Stimulated activated CD4-positive, alpha-beta T cell treated with anti-CD3 and anti-CD28 coated beads, TNF-alpha, amount 100 ng/mL, for 1 hour (primary cell): ENCODE measurements at places on chromosomes 16 and 17.

DNA sequence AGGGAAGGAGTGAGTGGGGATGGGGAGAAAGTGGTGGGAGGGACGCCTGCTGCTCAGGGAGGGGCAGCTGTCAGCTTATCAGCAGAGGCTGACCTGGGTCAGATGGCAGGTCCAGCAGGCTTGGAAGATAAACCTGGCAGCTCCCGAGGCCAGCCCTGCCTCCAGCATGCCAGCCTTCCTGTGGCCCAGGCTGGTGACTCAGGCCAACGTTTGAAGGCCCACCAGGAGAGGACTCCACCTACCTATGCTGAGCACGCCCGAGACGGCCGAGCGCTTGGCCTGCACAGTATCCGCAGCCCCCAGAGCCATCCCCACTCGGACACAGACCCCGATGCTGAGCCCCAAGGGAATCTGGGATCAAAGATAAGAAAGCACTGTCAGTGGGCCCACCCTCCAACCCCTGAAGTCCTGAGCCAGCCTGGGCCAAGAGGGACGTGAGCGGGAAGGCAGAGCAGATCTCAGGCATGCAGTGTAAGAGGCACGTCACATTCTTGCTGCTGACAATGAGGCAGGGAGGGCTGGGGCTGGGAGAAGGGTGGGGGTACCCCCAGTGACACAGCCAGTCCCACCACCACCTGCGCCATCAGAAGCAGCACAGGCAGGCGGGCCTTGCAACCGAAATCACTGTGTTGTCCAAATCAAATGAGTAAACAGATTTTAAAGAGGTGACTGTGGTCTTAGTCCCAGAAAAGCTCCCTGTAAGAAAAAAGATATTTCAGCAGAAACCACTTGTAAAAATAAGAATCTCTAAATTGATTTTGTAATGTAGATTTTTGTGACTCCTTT, 12.4 kb downstream of the SLC47A2 start:
- DNase-seq = no peak

DNA sequence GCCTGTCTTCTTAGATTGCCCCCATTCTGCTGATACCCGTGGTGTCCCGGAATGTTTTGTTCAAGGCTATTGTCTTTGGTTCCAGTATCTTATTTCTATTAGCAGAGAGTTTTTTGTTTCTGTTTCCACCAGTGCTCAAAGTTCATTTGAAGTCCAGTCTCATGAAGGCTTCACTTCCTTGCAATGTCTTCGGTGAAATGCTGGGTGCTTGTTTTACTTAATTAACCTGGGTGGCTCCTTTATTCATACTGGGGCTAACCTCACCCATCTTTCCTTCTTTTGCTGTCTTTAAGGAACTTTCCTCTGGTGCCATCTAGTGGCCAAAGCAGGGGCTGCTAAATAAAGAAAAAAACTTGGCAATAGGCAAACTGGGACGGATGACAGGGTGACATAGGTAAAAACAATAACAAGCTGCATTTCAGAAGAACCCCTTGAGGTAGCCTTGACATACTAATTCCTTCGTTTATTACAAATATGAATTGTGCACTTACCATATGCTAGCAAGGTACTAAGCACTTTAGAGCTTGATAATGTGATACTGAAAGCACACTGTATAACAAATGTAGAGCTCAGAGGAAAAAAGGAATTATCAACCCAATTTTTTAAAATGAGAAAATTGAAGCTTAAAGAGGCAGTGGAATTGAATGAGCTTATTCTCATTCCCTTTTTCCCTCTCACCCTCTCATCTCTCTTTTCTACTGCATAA, 2.8 kb upstream of the SMIM36 start:
- peak; percentile 35 for DNase-seq

GRCh38 chr16:58853854-58854791, 120.0 kb upstream of the GOT2 start:
- no peak for DNase-seq

DNA sequence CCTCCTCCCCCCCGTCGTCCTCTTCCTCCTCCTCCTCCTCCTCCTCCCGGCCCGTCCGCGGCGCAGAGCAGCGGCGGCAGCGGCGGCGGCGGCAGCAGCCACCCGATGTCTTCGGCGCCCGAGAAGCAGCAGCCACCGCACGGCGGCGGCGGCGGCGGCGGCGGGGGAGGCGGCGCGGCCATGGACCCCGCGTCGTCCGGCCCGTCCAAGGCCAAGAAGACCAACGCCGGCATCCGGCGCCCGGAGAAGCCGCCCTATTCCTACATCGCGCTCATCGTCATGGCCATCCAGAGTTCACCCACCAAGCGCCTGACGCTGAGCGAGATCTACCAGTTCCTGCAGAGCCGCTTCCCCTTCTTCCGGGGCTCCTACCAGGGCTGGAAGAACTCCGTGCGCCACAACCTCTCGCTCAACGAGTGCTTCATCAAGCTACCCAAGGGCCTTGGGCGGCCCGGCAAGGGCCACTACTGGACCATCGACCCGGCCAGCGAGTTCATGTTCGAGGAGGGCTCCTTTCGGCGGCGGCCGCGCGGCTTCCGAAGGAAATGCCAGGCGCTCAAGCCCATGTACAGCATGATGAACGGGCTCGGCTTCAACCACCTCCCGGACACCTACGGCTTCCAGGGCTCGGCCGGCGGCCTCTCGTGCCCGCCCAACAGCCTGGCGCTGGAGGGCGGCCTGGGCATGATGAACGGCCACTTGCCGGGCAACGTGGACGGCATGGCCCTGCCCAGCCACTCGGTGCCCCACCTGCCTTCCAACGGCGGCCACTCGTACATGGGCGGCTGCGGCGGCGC, at the start of gene FOXF1:
Gene FOXF1 (plus strand): TSS at position 63 of the 797 bp plus-strand sequence. CDS start 43 bp downstream, at position 106.
- no peak for DNase-seq

DNA sequence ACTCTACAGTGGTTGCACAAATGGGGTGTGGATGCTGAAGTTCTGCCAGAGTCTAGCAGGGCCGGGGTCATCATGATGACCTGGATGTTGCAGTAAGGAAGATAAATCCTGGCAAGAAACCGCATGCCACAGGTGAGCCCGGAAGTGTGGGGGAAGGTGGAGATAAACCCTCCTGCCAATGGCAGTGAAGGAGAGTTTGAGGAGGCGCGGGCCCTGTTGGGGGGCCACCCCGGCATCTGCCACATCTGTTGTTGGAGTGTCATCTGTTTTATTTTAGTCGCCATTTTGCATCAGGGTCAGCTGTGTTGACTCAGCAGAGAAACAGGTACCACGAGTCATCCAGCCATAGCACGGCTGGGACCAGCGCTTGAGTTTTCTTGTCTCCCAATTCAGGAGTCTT, 173.8 kb upstream of the CHMP6 start:
- DNase-seq = no peak

DNA sequence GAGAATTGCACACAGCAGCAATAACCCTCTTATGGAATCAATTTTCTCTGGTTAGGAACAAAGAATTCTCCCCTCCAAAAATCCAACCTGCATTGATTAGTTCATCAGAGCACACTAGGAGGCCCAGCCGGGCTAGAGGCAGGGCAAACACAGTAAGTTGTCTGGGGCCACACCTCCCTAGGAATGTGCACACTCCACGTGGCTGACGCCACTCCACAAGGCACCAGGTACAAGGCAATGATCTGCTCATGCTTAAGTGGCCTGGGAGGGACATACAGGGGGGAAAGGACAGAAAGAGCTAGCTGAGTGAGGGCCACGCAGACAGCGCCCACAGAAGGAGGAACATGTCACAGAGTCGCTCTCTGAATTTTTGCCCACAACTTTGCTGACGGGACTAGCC, 107.6 kb downstream of the SLC39A11 start:
- no peak for DNase-seq

GRCh38 chr16:19265380-19265930, 20.1 kb upstream of the CLEC19A start:
- DNase-seq = no peak

DNA sequence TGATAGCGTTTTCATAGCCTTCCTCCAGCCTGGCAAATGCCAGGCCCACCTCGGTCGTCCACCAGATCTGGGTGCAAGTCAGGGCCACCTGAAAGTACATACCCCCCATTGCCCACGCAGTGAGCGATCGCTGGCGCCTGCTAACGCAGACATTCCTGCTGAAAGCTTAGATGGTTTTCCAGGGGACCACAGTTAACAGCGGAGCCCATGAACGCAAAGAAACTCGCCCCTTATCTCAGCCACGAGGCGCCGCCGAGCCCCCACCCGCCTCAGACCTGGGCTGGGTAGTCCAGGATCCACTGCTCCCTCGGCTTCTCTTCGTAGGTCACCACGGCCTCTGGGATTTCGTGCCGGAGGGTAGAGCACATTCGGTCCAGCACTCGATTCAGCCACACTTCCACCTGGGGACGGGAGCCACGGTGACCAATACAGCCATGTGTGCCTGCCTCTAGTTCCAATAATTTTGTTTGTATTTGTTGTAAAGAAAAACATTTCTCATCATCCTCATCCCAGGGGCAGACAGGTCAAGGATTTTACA, 74.5 kb downstream of the DNAH17 start:
- no peak for DNase-seq

GRCh38 chr17:64160378-64160777, 30.4 kb upstream of the ERN1 start:
- DNase-seq = no peak
